ENCODE measurements at places on chromosomes 13 and 19.

- no peak for DNase-seq
Measured at GRCh38 chr13:32538143-32538620, 413 bp downstream of the N4BP2L2 start.

- no peak for DNase-seq
Measured at GRCh38 chr19:3471954-3472655, 8.2 kb downstream of the SMIM24 start.

DNA sequence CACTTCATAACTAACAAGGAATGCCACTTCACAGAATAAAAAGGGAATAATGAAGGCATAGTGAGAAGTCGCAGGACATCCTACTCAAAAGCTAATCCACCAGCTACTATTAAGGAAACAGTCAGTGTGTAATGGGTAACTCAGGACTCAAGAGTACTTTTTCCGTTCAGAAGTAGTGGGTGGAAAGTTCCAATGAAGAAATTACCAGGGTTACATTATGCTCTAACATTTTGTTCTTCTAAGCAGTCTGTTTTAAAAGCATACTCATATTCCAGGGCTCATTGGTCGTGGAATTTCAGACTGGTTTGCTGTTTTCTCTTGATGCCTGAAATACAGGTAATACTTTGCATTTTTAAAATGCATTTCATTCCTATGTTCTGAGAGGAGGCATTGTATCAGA lies 222.4 kb upstream of the IRS2 start:
- DNase-seq: no peak

DNA sequence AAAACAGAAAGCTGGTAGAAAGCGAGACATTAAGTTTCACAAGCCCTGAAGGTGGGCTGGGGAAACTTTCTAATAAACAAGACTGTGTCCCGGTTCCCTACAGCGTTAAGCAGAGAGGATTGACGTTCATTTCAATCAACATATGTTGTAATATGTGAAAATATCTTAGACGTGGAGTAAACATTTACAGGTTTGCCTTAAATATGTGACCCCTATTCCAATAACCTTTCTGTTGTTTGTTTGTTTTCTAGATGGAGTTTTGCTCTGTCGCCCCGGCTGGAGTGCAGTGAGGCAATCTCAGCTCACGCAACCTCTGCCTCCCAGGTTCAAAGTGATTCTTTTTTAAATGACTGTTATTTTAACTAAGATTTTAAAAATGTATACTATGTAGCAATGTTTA lies 526.2 kb downstream of the SUCLA2 start:
- no peak for DNase-seq

DNA sequence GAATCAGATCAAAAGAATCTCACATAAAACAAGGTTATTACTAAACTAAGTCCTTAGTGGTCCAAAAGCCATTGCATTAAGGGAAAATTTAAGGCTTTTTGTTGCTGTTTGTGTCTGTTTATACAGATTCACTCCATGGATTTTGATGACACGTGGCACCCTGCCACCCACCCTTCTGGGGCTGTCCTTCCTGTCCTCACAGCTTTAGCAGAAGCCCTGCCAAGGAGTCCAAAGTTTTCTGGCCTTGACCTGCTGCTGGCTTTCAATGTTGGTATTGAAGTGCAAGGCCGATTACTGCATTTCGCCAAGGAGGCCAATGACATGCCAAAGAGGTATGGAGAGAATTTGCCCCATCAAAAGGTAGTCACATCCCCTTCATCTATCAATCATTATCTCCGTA lies 6.9 kb downstream of the ACOD1 start:
- DNase-seq: no peak

DNA sequence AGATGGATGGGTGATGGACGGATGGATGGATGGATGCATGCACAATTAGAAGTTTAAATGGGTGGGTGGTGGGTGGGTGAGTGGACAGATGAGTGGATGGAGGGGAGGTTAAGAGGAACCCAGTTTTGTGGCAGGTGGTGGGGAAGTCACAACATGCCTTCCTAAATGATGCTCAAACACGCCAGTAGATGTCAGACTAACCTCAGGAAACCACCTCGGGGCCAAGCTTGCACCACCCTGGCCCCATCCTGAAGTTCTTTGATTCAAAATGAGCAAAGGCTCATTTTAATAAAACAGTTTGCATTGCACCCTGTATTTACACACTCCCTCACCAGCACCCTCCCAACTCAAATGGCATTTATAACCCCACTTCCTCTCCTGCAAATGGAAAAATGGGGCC lies 91.4 kb upstream of the CACNA1A start:
- no peak for DNase-seq

GRCh38 chr19:10408511-10409283 lies 5.4 kb upstream of the CDC37 start:
- DNase-seq: no peak

DNA sequence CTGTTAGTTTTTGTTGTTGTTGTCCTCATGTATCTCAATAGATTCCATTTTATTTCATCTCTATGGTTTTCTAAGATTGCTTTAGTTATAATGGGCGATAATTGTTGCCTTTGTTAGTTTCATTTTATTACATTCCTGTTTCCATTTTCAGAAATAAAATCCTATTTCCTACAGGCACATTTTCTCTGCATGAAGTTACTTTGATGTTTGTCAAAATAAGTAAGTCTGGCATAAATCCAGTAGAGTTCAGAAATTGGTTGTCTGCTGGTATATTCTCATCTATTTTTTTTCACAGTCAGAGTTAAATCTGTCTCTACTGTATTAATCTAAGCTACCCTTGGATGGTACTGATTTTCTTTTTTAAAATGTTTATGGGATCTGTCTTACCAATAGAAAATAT lies 204.1 kb downstream of the MYO16 start:
- no peak for DNase-seq

Measured in foreskin keratinocyte (primary cell).